ENCODE measurements at places on chromosomes 6 and 20.

- DNase-seq: no peak
These were observed 96.2 kb downstream of the OTOR start for GRCh38 chr20:16844406-16844805.

- no peak for DNase-seq
These were observed 67.9 kb upstream of the BTN3A2 start for GRCh38 chr6:26296857-26297648.

DNA sequence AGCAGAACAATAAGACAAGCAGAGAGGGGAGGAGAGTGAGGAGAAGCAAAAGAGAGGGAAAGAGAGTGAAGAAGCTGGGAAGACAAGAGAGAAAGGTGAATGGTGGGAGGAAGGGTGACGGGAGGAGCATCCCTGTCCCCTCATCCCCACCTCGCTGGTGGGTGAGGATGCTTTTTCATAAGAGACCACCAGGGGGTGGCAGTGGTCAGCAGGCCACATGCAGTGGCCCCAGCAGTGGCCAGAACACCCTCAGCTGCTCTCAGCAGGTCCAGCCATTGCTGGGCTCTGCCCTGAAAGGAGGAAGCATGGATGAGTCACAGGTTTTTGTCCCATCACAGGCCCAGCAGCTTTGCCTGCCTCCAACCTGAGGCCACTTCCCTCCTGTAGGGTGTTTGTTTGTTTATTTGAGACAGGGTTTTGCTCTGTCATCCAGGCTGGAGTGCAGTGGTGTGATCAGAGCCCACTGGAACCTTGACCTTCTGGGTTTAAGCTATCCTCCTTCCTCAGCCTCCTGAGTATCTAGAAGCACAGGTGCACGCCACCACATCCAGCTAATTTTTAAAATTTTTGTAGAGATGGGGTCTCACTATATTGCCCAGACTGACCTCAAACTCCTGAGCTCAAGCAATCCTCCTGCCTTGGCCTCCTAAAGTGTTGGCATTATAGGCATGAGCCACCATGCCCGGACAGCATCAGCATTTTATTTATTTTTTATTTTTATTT, 24.0 kb downstream of the FGD2 start:
- peak; percentile 27 for DNase-seq

GRCh38 chr6:15449011-15449410, 203.1 kb downstream of the JARID2 start:
- DNase-seq: no peak

DNA sequence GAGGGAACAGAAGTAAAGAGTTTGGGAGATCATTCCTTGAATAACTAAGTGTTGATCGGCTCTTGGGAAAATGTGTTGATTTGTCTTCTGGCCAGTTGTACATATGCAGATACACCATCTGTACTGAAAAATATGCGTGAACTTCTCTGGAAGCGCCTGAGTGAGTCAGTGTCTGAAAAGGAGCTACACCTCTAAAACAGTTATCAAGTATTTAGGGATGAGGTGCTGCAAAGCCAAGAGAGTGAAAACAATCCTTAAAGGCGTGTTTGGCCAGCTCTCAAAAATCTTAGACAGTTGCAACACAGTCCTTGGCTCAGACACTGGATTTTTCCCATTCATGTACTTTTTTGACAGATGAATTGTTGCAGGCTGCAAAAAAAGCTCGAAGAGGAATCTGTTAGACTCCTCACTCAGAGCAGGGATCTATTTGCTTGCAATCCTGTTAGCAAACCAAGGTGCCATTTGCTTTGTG, 61.3 kb downstream of the BMP6 start:
- no peak for DNase-seq

GRCh38 chr6:105389543-105389942, 13.3 kb downstream of the PREP start:
- no peak for DNase-seq

- peak; percentile 71 for DNase-seq
These were observed at the start of gene PACSIN1 for GRCh38 chr6:34465531-34466241. Gene PACSIN1, plus strand, starts transcription at chr6:34466076. Its CDS starts 60,230 bp downstream, at chr6:34526306.

DNA sequence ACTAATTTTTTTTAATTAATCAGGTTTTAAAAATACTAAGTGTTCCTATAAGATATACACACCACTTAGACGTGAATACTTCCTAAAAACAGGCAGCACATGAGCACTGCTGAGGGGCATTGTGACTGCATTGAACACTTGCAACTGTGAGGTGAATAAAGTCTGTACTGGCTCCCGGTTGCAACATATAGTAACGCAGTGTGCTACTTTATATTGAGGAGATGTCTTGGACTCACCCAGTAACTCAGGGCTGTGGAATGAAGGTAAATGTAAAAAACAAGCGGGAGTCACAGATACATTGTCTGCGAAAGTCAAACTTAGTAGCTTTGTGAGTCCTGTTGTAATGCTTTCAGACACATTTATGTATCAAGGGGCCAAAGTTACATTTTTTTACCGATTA, 17.0 kb upstream of the HLA-A start:
- DNase-seq: no peak

DNA sequence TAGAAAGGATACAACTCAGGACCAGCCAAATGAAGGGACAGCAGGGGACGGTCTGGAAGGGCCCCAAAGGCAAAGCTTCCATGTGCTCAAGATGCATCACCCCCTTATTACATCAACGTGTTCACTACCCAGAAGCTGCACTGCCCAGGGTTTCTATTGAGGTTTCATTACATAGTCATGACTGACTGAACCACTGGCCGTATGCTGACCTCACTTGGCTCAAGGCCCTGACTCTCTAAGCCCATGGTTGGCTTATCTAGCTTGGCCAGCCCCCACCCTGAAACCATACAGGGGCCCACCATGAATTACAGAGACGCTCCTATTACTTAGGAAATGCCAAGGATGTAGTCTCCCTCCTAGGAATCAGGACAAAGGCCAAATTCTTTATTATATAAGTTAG, 179.4 kb downstream of the FOXC1 start:
- DNase-seq: no peak

DNA sequence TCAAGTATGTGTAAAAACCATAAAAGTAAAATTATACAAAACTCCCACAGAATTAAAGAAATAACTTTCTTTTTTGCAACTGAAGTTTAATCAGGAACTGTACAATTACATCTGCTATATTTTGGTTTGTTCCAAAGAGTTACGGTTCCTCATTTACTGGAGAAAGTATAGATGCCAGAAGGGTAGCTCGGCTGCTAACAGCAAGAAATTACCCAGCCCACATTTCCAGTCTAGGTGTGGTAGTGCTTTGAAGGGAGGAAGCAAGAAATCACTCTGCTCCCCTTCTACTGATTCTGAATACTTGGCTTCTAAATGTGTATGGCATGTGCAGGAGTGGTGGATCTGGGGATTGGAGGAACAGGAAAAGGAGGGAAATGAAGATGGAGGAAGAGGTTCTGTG, 441.3 kb downstream of the CDC5L start:
- no peak for DNase-seq

DNA sequence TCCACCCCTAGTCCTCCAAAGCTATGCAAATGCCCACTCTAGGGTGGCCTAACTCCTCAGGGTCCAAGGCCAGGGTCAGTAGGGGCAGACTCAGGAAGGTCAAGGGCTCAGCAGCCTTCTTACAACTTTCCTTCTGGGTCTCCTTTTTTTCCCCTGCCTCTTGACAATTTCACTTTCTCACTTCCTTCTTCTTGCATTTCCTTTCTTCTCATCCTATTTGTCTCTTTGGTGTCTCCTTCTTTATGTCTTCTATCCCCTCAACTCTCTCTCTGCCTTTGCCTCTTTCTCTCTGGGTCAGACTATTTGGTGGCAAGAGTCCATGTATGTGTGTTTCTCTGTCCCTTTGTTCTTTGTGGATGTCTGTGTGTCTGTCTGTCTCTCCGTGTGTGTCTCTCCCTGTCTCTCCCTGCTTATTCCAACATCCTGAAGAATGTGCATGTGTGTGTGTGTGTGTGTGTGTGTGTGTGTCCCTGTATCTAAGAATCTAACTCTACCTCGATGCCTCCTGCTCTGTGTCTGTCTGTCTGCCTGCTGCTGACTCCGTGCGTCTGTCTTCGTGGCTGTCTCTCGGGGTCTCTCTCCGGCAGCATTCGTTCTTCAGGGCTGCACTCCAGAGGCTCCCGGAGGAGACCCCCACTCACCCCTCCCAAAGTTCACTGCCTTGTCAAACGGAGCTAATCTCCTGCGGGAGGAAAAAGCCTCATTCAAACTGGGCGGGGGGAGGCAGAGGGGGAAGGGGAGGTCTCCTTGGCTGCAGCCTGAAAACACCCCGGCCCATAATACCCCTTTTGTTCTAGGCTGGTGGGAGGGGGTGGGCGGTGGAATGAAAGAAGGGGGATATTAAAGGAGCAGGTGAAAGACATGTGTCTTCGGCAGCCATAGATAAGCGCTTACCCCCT, 51.7 kb upstream of the FOXP4 start:
- no peak for DNase-seq

DNA sequence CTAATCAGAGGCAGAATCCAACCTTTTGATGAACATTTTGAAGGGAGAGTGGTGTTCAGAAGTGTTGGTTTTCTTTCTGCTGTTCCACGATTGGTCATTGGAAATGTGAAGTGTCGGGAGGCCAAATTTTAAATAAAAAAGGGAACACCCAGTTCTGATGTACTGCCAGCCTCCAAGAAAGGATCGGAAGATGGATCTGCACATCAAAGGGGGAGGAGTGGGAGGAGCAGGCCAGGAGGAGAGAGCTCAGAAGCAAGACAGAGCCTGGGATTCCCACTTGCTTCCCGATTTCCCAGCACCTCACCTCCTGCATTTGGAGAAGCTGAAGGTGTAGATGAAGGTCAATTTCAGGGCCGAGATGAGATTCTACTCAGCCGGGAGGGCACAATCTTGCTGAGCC, 55.9 kb upstream of the NAA20 start:
- DNase-seq: no peak

- DNase-seq: no peak
These were observed 3.5 kb upstream of the SYNJ2 start for GRCh38 chr6:157978021-157978783.

GRCh38 chr20:48463096-48463720, 364.6 kb downstream of the PREX1 start:
- no peak for DNase-seq

GRCh38 chr20:823574-823902, 10.0 kb upstream of the FAM110A start:
- no peak for DNase-seq

DNA sequence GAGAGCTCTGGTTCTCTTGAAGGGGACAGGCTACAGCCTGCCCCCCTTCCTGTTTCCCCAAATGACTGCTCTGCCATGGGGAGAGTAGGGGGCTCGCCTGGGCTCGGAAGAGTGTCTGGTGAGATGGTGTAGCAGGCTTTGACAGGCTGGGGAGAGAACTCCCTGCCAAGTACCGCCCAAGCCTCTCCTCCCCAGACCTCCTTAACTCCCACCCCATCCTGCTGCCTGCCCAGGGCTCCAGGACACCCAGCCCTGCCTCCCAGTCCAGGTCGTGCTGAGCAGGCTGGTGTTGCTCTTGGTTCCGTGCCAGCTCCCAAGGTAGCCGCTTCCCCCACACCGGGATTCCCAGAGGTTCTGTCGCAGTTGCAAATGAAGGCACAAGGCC, 9.8 kb downstream of the VEGFA start:
- DNase-seq: no peak

- no peak for DNase-seq
These were observed 98.8 kb downstream of the SOD2 start for GRCh38 chr6:159594106-159594749.

DNA sequence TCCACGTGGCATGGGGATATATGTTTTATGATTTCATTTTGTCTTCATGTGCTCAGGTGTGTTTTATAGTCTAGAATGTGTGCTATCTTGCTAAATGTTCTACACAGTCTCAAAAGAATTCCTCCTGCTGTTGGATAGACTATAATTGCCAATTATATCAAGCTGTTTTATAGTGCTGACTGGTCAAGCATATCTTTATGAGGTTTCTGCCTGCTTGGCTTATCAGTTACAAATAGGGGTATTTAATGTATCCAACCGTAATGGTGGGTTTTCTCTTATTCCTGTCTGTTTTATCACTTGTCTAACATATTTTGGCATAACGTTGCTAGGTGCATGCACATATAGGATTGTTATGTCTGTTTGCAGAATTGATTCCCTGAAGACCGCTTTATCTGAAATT, 201.3 kb downstream of the EYS start:
- DNase-seq: peak; percentile 72

- DNase-seq: no peak
These were observed 7.7 kb downstream of the NRN1 start for GRCh38 chr6:5998711-5999687.

DNA sequence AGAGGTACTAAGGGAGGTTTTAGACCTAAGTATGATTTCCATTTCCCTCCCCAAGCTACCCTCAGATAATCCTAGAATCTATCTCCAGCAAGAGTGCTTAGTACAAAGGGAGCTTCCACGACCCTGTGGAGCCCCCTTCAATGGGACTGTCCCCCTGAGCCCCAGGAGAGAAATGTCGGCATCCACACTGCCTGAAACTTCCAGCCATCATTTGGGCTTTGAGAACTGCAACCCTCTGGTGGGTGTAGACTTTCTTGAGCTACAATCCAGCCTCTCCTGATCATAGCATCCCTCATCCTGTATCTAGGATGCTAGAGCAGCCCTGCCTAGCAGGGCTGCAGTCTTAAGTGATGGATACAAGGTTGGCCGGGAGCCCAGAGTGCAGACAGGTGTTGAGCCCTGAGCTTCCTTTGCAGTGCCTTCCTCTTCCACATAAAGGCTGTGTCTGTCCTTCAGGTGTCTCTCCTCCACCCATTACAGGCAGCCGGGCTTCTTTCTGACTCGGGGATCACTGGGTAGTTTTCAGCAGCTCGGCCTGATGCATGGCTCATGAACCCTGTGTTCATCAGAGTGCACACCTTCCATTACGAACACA, 424.5 kb downstream of the PREX1 start:
- no peak for DNase-seq

- no peak for DNase-seq
These were observed 9.5 kb upstream of the CDKN1A start for GRCh38 chr6:36669002-36669401.

DNA sequence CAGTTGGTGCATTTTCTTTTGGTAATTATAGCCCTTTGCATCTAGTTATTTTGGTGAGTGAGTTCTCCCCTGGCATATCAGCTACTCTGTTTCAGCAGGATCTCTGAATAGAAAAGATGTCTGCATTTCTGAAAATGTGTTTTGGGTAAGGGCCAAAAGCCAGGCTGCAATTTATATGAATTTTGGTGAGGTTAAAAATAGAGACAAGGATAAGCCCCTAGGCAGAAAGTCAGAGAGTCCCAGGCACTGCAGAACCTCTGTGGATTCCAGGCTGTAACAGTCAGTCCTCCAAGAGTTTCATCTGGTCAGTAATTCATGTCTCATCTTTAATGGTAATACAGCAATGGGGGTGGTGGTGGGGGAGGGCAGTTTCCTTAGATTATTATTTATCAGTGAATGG, 53.0 kb downstream of the HDGFL1 start:
- no peak for DNase-seq

- DNase-seq: no peak
These were observed 44.8 kb upstream of the EMILIN3 start for GRCh38 chr20:41411391-41411847.

DNA sequence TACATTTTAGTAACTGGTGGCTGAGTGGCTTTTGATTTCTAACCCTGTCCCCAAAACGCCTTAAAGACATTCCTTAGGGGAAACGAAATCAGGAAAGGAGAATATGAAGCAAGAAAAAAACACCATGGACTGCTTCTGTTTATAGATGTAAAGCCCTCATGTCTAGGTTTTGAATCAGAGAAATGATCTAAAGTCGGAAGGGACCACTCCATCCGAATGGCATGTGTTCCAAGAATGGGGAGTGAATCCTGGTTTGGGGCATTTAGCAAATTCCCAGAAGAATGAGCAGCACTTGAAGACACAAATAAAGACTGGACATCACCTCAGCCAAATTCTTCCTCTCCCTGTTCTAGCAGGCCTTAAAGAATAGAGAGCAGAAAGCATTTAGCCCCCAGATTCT, 65.6 kb downstream of the CAP2 start:
- no peak for DNase-seq

GRCh38 chr20:4120921-4121321, 105.6 kb upstream of the RNF24 start:
- DNase-seq: no peak

Measured in NCI-H2081 (cell line).